ENCODE measurements at places on chromosomes 12 and 14. TPM values are rescaled to one million over a fixed set of nuclear protein-coding genes. Genes with fewer than 3 reads are reported as not detected.

Gene ENDOU
- not detected for total RNA-seq

Gene GUCY2C
- not detected for total RNA-seq

Gene C12orf60
- total RNA-seq = 2.2 TPM

Gene MLF2
- total RNA-seq = 153 TPM

Gene TDRD9
- total RNA-seq = 1.2 TPM

Gene KRT77
- total RNA-seq = not detected

Gene MYO1A
- not detected for total RNA-seq

Gene EXOC3L4
- total RNA-seq = not detected

Gene SLC38A4
- total RNA-seq = 0.33 TPM

Gene DIO2
- not detected for total RNA-seq

Gene ABCC9
- under 0.01 TPM for total RNA-seq

Data from vein endothelial cell (primary cell).